ENCODE measurements at places on chromosomes 16 and 17. TPM values are rescaled to one million over a fixed set of nuclear protein-coding genes. Genes with fewer than 3 reads are reported as not detected.

GRCh38 chr16:90028985-90029384, 9.7 kb upstream of the DBNDD1 start:
- no peaks in the 10 kb centered on the region for H3K27me3 ChIP-seq
- H3K4me1 ChIP-seq = peaks cover 11% of the 10 kb centered on the region
- H3K4me3 ChIP-seq = no peak overlapping the region
- no peak overlapping the region for H3K27ac ChIP-seq
- peaks cover 5% of the 10 kb centered on the region for H3K36me3 ChIP-seq
- DNase-seq = no peak

DNA sequence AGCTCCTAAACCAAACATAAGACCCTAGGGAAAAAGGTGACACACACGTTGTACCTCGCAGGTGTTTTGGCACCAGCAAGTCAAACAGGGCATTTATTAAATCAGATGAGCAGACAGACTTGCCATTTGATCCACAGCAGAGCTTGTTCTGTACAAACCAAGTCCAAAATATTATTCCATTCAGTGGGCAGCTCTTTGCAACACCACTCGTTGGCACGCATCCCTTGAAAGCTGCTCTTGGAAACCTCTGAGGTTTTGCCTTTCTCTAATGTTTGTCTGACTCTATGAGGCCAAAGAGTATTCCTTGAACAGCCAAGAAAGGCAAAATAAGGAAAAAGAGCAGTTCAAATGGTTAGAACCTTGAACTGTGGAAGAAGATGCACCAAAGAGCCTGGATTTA, 12.7 kb downstream of the TMEM100 start:
- H3K27ac ChIP-seq = no peak overlapping the region
- DNase-seq = no peak
- H3K4me1 ChIP-seq = no peaks in the 10 kb centered on the region
- no peak overlapping the region for H3K4me3 ChIP-seq

- no peak overlapping the region for H3K27ac ChIP-seq
- no peaks in the 10 kb centered on the region for H3K4me1 ChIP-seq
- no peak overlapping the region for H3K4me3 ChIP-seq
- no peaks in the 10 kb centered on the region for H3K36me3 ChIP-seq
Observed at GRCh38 chr16:35173295-35173694, 1713.9 kb downstream of the TP53TG3F start.

DNA sequence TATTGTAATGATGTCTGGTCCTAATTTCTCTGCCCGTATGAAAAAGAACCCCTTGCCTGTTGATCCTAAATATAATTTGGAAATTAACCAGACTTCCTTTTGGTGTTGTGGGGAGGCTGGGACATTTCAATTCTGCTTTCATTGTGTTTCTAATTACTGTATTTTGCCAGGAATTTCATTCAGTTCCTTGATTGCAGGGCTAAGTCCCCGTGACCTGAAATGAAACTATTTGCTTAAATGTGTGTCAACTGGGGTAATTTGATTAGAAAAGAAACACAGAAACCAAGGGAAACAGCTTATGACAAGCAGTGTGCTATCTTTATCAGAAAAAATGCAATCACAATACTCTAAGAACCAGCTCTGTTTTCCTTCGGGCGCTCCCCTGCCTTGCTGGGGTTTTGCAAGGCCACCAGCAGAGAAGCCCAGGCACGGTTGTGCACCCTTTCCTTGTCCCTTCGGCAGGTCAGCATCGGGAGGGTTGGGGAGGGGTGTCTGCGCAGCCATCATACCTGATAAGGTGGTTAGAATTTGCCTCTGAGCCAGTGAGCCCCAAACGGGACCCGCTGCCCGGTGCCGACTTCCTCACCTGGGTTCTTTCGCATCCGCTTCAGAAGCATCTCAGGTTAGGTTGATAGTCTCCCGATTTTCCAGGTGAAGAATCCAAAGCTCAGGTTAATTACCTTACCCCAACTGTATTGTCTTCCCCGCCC, 19.4 kb downstream of the KLHL36 start:
- peaks cover 7% of the 10 kb centered on the region for H3K4me1 ChIP-seq
- no peak overlapping the region for H3K27ac ChIP-seq
- H3K27me3 ChIP-seq = peaks cover 5% of the 10 kb centered on the region
- H3K4me3 ChIP-seq = no peak overlapping the region
- no peak for DNase-seq
- peaks cover 18% of the 10 kb centered on the region for H3K36me3 ChIP-seq

DNA sequence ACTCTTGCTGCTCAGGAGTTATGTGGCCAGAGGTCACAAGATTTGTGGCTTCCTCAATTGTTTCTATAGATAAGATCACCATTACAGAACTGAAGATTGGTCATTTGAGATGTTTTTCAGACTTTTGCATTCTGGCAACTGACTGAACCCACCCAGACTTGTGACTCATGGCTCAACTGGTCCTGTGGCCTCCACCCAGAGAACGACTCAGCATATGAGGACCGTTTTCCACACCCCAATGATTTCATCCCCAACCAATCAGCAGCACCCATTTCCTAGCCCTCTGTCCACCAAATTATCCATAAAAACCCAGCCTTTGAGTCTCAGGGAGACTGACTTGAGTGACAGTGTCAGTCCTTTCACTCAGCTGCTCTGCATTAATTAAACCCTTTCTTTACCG, 143.2 kb upstream of the ASIC2 start:
- no peak overlapping the region for H3K27ac ChIP-seq
- H3K36me3 ChIP-seq = no peaks in the 10 kb centered on the region
- no peaks in the 10 kb centered on the region for H3K4me1 ChIP-seq
- H3K4me3 ChIP-seq = no peak overlapping the region

DNA sequence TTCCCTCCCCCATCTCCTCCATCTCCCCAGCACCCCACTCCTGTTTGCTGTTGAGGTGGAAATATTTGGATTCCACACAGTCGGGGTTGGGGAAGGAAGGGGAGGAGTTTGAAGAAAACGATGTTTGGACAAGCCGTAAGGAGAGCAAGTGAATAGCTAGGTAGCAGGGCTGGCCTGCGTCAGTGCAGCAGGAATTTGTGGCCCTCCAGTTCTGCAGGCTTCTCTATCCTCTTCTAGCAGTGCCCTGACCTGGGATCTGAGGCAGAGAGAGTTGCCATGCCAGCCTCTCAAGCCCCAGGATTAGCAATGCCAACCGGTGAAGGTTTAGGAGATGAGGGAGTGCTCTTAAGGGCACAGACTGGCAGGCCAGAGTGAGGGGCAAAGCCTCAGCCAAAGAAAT, 12.5 kb downstream of the TLCD2 start:
- no peak overlapping the region for H3K27ac ChIP-seq
- peaks cover 3% of the 10 kb centered on the region for H3K27me3 ChIP-seq
- no peaks in the 10 kb centered on the region for H3K4me1 ChIP-seq
- no peak for DNase-seq

DNA sequence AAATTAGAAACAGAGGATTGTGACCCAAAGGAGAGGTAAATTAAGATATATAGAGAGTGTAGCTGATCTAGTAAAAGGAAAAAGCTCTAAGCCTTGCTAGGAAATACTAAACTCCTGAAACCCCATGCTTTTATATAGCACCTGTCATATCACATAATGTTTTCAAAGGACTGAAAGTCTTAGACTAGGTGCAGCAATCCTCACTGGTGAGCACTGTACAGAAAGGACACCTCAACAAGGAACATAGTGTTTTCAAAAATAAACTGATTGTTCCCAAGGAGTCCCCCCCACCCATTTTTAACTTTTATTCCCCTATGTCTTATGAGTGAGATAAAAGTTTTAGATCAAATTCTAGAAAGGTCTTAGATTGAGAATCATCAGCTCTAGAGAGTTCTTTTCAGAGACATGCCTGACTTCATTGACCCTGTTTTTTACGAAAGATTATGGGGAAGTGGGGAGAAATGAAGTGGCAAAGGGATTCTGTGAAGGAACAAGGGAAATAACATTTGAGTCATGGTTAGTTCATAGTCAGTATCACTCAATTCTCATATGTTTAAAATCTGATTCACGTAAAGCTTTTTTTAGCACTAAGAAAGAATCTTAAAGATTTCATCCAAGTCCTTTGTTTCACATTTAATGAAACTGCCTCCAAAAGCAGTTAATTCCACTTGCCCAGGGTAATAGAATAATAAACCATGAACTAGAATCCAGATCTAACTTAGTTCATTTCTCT, 166.4 kb downstream of the CYB561 start:
- H3K4me3 ChIP-seq = no peak overlapping the region
- no peaks in the 10 kb centered on the region for H3K36me3 ChIP-seq
- no peaks in the 10 kb centered on the region for H3K27me3 ChIP-seq
- peaks cover 7% of the 10 kb centered on the region for H3K4me1 ChIP-seq
- no peak for DNase-seq

GRCh38 chr16:31142109-31143010, 6.8 kb upstream of the PRSS8 start:
- H3K4me3 ChIP-seq = peak overlapping the region; percentile 74
- H3K27me3 ChIP-seq = peaks cover 6% of the 10 kb centered on the region
- H3K4me1 ChIP-seq = peaks cover 17% of the 10 kb centered on the region
- no peaks in the 10 kb centered on the region for H3K36me3 ChIP-seq
- peak overlapping the region; percentile 85 for H3K27ac ChIP-seq

DNA sequence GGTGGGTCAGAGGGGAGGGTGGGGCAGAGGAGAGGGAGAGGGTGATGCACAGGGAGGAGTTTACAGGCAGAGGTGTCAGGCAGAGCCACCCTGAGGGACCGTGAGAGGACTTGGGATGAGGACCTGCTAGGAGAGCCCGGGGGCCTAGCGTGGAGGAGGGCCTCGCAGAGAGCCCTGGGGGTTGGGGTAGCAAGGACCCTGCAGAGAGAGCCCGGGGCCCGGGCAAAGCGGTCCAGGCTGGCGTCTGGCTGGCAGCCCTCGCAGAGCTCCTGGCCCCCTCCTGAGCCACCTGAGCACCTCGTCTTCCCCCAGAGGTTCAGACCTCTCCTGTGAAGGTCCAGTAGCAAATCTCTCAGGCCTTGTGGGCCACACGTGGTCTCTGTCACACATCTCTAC, 42.0 kb upstream of the ZNF469 start:
- no peaks in the 10 kb centered on the region for H3K36me3 ChIP-seq
- no peak for DNase-seq
- no peak overlapping the region for H3K4me3 ChIP-seq
- H3K27ac ChIP-seq = no peak overlapping the region

- no peak for DNase-seq
- H3K27ac ChIP-seq = no peak overlapping the region
- no peaks in the 10 kb centered on the region for H3K27me3 ChIP-seq
Observed at GRCh38 chr17:4327606-4328005, 38.9 kb downstream of the UBE2G1 start.

The BICDL2 gene
- 0.84 TPM for total RNA-seq

The SPATA32 gene
- total RNA-seq = 0.52 TPM

GRCh38 chr17:72123530-72124437, 3.0 kb downstream of the SOX9 start:
- no peaks in the 10 kb centered on the region for H3K36me3 ChIP-seq
- H3K4me1 ChIP-seq = peaks cover 6% of the 10 kb centered on the region
- H3K27ac ChIP-seq = peak overlapping the region; percentile 60
- peaks cover 53% of the 10 kb centered on the region for H3K27me3 ChIP-seq

The ABHD15 gene
- 21.1 TPM for total RNA-seq

DNA sequence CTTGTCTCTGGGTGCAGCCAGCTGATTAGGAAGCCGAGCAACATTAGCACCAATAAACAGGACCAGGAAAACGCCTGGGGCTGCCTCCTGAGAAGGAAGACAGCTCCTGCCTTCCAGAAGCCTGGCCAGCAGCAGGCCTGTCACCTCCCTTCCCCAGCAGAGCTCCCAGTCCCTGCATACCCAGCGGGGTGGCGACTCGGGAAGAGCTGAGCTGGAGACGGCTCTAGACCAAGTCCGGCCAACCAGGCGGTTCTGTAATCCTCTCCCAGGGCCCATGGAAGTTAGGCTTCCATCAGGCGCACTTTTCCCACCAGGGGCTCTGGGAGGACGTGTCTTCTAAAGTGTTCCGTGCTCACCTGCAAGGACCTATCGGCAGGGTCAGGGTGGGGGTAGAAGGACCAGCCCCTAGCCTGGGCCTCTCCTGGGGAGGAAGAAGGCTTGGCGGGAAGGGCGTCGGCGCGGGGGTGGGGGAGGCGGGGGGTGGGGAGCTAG, 12.0 kb upstream of the CLUH start:
- H3K4me1 ChIP-seq = peaks cover 2% of the 10 kb centered on the region
- no peak for DNase-seq
- H3K27me3 ChIP-seq = peaks cover 23% of the 10 kb centered on the region
- no peak overlapping the region for H3K27ac ChIP-seq
- no peaks in the 10 kb centered on the region for H3K36me3 ChIP-seq

The KRTAP4-5 gene
- not detected for total RNA-seq

- H3K4me1 ChIP-seq = peaks cover 5% of the 10 kb centered on the region
- H3K27ac ChIP-seq = no peak overlapping the region
- no peaks in the 10 kb centered on the region for H3K36me3 ChIP-seq
- H3K4me3 ChIP-seq = no peak overlapping the region
- no peaks in the 10 kb centered on the region for H3K27me3 ChIP-seq
- DNase-seq = no peak
Observed at GRCh38 chr17:41773190-41773588, 13.3 kb downstream of the JUP start.

DNA sequence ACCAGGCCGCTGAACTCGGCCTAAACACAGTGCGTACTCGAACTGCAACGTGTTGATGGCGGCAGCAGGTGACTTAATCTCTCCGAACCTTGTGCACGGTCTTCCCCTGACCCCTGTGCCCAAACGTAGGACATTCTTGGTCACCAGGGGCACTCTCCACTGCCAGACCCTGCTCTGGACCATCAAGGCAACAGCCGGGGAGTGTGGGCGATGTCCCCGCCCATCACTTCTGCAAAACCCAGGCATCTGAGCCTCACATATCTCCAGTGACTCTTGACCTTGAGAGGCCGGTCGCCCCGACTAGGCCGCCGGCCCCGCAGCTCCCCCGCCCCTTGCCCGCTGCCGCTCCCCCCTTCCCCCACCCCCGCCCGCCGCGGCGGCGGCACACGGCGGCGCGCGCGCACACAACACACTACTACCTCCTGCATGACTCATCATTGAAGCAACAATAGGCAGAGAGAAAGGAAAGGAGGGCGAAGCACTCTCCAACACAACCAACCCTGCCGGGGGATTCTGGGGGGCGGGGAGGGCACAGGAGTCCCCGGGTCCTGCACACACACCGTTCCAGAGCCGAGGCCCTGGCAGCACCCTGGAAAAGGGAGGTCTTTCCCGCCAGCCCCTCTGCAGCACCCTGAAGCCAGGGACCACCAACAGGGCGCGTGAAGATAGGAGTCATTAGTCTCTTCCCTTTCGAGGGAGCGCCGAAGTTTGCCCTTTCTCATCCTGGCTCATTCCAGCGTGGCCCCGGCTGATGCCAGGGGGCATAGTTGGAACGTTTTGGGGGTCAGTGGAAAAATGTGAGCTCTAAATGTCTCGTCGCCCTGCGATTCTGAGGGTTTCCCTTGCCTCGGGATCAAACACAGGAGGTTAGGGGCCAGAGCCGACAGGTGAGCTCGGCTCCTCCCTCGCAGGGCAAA, 1.9 kb downstream of the MNT start:
- H3K27ac ChIP-seq = peak overlapping the region; percentile 100
- no peaks in the 10 kb centered on the region for H3K27me3 ChIP-seq
- peaks cover 5% of the 10 kb centered on the region for H3K36me3 ChIP-seq
- peak; percentile 74 for DNase-seq
- peak overlapping the region; percentile 94 for H3K4me3 ChIP-seq
- peaks cover 70% of the 10 kb centered on the region for H3K4me1 ChIP-seq

- peak within 1 kb of the TSS; percentile 85 for H3K27ac ChIP-seq
- peak; percentile 85 for DNase-seq
- peak within 1 kb of the TSS; percentile 81 for H3K4me3 ChIP-seq
Observed at GRCh38 chr17:82418001-82418986, at the start of the genes HEXD and OGFOD3. Gene HEXD, plus strand, starts transcription at chr17:82418347. Its CDS starts 1,453 bp downstream, at chr17:82419800. Gene OGFOD3, minus strand, starts transcription at chr17:82418586. Its CDS starts 101 bp downstream, at chr17:82418485.

- DNase-seq = no peak
- peaks cover 6% of the 10 kb centered on the region for H3K27me3 ChIP-seq
Observed at GRCh38 chr16:2839650-2840450, 9.7 kb downstream of the ZG16B start.
